ENCODE measurements at places on chromosomes 1 and 21.

DNA sequence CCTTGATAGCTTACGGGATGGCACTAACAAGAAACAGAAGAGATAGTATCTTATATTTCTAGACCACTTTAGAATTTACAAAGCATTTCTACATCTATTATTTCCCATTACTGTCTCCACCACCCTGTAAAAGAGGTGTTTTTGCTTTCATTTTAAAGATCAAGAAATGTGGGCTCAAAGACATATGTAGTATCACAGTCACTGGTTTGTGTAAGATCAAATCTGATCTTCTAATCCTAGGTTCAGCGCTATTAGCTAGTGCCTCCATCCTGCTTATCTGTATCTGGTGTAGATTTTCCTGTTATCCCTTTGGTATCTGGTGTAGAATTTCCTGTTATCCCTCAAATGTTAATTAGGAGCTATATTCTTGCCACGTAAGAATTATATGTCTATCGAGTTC lies 23.6 kb upstream of the ZRANB2 start:
- DNase-seq = no peak

DNA sequence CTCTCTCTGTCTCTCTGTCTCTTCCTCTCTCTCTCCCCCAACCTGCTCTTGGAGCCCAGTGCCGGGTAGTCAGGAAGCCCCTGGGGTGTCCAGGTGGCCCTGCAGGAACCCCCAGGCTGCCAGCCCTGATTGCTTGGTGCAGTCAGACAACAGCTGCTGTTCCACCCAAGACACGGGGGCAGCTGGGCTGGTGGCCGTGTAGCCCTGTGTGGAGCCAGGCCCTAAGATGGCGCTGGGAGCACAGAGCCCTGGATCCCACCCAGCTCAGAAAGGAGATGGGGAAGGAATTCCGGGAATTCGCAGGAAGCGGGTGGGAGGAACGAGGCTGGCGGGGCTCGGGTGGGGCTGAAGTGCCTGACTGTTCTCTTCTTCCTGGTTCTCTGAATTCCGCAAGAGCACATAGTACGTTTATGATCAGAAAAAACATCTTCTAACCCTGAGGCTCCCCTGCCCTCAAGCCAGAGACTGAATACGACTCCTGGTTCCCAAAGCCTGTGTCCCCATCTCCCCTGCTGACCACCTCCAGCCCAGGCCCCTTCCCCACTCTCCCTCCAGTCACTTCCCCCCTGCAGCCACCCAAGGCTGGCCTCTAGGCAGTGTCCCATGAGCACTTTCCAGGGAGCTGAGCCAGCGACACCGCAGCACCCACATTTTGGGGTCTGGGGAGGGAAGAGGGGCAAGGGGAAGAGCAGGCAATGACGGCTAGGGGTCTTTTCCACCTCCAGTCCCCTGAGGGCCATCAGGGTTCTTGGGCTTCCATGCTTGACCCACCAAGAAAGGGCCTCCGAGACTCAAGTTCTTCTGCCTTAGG lies 55.0 kb downstream of the WNT9A start:
- no peak for DNase-seq

GRCh38 chr1:241821363-241821762 lies 26.6 kb upstream of the EXO1 start:
- DNase-seq = peak; percentile 47

- DNase-seq = no peak
Observed at GRCh38 chr1:70092526-70092925, 112.9 kb downstream of the LRRC40 start.

DNA sequence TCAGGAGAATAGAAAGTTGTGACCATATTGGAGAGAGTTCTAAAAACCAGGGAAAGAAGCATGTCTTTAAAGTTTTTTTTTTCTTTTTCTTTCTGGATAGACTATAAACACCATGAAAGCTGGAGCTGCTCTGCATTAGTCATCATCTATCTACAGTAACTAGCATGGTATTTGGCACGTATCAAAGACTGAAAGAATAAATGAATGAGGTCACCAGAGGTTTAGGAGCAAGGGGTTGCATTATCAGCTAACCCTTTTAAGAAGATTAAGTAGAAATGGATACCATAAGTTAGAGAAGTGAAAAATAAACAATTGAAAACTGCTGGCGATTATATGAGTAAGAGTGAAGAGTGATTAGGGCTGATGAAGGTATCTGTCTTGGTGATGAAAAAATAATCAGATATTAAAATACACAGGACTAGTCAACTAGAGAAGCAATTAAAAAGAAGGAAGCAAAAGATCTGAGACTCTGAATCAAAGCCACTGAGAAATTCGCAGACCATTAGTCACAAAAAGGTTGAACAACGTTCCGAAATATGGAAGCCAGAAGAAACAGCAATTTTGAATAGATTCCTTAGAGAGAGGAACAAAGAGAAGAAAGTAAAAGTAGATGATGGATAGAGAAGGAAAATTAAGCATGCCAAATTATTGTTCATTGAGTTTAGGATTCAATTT lies 536.4 kb downstream of the DPYD start:
- peak; percentile 75 for DNase-seq

GRCh38 chr1:43980255-43981134 lies 1.5 kb downstream of the B4GALT2 start:
- peak; percentile 51 for DNase-seq

GRCh38 chr1:119549719-119550132 lies 42.7 kb downstream of the HSD3B1 start:
- peak; percentile 59 for DNase-seq

DNA sequence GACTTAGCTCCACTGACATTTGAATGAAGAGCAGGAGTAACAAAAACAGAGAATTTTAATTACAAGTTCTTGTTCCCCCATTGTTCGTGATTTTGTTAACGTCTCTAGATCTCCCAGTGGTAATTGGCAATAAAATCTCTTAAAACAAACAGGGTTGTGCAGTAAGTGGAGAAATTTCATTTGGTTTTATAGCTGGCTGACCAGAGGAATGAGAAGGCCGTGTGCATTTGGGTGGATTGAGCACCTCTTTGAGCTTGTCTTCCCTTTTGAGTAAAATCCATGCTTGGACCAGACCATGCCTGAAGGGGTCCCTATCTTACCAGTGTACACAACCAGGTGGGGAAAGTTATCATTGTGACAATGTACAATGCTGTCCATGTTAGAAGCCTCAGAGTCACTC lies 137.8 kb downstream of the HIVEP3 start:
- DNase-seq = no peak

GRCh38 chr1:159953536-159954515 lies at the start of gene SLAMF9:
Gene SLAMF9 (minus strand): TSS chr1:159954237. CDS start chr1:159954137, 100 bp downstream.
- DNase-seq = peak; percentile 13

DNA sequence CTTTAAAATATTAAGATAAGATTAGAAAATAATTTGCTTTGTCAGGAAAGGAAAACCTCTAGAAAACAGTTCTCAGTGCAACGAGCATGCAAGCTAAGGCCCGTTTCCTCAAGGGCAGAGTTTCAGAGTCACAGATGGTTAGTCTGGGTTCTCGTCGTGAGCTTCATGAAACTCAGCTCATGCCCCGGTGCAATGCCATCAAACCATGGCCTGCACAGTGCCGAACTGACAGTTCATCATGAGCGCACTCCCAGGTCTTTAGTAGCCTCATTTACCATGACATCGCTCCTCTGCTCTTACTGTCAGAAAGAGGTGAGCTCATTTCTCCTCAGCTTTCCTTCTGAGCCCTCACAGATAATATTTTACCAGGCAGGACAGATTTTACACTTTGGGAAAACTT lies 319.2 kb downstream of the NTNG1 start:
- DNase-seq = no peak

DNA sequence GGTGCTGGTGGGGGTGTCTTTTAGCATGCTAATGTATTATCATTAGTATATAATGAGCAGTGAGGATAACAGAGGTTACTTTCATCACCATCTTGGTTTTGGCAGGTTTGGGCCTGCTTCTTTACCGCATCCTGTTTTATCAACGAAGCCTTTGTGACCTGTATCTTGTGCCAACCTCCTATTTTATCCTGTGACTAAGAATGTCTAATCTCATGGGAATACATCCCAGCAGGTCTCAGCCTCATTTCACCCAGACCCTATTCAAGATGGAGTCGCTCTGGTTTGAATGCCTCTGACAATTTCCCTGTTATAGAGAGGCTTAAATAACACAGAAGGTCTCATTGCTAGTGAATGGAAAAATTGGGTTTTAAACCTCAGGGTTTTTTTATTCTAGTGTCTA lies 300.8 kb upstream of the PROX1 start:
- DNase-seq = no peak

DNA sequence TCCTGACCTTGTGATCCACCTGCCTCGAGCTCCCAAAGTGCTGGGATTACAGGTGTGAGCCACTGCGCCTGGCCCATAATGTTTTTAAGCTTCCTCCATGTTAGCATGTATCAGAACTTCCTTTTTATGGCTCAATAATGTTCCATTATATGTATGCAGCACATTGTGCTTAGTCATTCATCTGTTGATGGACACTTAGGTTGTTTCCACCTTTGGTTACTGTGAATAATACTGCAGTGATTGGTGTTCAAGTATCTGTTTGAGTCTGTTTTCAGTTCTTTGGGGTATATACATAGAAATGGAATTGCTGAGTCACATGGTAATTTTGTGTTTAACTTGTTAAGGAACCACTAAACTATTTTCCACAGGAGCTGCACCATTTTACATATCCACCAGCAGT lies 17.7 kb downstream of the CMPK1 start:
- no peak for DNase-seq

GRCh38 chr1:169102567-169102966 lies 3.9 kb upstream of the ATP1B1 start:
- DNase-seq = peak; percentile 73

- peak; percentile 77 for DNase-seq
Observed at GRCh38 chr1:44835738-44836675, 7.0 kb downstream of the PTCH2 start.

DNA sequence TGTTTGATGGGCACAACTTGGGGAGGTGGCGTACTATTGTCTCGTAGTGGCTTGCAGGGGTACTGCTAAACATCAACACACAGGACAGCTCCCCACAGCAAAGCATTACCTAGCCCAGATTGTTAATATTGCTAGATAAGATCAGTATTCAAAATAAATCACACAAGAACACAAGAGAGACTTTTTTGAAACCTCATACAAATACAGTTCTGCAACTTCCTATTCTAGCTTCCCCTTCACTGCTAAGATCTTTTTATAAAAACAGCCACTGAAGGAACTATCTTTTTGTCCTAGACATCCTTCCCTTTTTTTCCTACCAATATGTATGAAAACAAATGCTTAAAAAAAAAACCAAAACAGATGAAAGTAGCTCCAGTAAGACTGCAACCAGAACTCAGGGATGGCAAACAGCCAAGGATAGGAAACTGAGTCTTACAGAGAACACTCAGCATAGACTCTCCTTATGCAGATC lies 137.8 kb upstream of the KRTAP19-8 start:
- DNase-seq = no peak

DNA sequence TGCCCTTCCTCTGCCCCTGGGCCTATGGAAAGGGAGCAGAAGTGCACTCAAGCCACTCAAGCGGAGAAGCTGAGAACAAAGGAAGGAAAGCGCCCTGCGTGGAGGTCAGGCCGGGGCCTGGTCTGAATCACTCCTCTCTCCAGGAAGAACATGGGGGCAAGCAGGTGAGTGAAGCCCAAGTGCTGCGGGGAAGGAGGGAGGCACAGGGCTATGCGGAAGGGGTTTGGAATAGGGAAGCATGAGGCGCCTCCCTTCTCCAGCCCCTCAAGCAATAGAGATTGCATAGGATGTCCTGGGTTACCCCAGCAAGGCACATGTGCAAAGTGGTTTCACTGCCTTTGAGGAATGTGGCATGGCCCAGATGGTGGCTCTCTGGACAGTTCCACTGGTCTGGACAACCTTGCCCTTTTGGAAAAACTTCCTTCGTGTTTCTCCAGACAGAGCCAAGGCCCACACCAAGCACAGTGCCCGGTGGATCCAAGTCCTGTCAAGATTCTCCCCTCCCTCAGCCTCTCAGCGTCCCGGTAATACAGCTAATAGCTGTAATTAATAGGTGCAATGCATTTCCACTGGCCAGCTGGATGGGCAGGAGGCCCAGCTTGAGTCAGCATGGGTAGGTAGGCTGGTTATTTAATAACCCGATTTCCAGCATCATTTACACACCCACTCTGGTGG lies 13.7 kb downstream of the BLACAT1 start:
- DNase-seq = no peak

GRCh38 chr1:3066826-3067225 lies 2.2 kb upstream of the PRDM16 start:
- no peak for DNase-seq

- no peak for DNase-seq
Observed at GRCh38 chr1:8678673-8679394, 138.6 kb downstream of the RERE start.

DNA sequence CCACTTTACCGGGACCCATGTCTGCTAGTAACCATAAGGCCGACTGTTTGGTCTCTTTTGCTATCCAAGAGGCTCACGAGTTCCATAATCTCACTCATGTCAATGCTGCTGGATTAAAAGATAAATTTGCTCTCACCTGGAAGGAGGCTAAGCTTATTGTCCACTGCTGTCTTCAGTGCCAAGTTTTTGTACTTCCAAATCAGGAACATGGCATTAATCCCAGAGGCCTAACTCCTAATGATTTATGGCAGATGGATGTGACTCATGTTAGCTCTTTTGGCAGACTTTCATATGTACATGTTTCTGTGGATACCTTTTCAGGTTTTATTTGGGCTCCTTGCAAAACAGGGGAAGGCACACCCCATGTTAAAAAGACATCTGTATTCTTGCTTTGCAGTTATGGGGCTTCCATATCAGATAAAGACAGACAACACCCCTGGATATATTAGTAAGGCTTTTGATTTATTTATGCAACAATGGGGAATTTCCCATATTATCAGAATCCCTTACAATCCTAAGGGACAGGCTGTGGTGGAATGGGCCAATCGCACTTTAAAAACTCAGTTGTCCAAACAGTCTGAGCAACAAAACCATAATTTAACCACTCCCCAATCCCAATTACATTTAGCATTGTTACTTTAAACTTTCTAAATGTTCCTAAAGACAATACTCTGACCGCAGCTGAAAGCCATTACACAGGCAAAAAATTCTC lies 162.7 kb downstream of the IER5 start:
- peak; percentile 34 for DNase-seq

- DNase-seq = no peak
Observed at GRCh38 chr1:234292548-234292947, 80.7 kb upstream of the COA6 start.

DNA sequence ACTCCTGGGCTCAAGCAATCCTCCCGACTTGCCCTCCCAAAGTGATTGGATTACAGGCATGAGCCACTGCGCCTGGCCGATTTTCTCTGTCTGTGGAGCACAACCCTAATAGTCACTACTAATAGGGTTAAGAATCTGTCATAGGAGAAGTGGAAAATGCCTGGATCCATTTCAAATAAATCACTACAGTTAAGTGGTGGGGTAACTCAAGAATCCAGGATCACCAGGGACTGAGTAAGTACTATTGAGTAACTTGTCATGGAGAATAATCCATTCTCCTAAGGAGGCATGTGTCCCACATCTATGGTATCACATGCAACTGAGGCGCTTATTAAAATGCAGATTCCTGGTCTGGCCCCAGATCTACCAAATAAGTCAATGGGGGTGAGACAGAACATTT lies 53.2 kb downstream of the OPTC start:
- peak; percentile 23 for DNase-seq

- no peak for DNase-seq
Observed at GRCh38 chr1:175840787-175841186, 97.4 kb upstream of the TNR start.
